ENCODE measurements at places on chromosomes 5 and 9.

GRCh38 chr9:15426019-15426418, 3.3 kb downstream of the SNAPC3 start:
- no peak for DNase-seq

DNA sequence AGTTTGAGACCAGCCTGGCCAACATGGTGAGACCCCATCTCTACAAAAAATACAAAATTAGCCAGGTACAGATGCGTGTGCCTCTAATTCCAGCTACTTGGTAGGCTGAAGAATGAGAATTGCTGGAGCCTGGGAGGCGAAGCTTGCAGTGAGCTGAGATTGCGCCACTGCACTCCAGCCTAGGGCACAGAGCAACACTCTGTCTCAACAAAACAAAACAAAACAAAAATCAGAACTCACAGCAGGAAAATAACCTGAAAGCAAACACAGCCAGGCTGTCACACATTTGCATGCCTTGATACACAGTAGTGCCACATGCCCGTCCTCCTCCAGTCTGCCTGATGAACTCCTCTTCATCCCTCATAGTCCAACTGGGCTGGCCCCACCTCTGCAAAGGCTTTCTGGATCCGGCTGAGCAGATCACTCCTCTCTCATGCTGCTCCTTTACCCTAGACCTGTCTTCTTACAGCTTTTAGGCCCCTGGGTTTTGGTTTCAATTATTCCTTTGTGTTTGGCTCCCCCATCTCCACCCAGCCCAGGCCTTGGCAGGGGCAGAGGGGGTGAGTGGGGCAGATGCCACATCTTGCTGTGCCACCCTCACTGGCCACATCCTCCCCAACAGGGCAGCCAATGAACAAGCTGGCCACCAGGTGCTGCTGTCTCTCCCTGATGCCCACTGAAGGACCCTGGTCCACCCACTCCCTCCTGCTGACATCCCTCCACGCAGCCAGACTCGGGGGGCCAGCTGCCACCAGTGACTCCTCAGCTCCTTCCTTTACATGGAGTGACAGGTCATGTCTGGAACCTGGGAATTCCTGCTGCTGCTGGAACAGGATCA, 62.0 kb upstream of the GGTA1 start:
- DNase-seq, result no peak

GRCh38 chr9:83342006-83342405, 196.2 kb downstream of the FRMD3 start:
- no peak for DNase-seq

DNA sequence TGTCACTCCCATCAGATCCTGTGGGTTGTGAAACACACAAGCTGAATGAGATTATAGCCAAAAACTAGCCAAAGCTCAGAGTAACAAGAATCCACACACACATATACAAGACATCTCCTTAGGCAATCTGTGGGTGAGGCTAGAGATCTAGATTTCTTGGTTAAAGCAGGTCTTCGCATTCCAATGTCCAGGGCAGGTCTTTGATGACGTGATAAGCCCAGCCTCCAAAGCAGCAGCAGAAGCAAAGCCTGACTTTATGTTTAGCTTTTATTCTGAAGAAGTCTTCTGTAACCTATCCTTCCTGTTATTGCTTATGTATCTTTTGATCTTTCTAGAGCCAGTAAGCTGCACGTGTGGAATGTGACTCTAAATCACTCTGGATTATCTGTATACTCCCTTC, 199.1 kb upstream of the SLC30A5 start:
- no peak for DNase-seq

- DNase-seq, result no peak
Measured at GRCh38 chr5:149829954-149830353, 99.8 kb downstream of the PPARGC1B start.

DNA sequence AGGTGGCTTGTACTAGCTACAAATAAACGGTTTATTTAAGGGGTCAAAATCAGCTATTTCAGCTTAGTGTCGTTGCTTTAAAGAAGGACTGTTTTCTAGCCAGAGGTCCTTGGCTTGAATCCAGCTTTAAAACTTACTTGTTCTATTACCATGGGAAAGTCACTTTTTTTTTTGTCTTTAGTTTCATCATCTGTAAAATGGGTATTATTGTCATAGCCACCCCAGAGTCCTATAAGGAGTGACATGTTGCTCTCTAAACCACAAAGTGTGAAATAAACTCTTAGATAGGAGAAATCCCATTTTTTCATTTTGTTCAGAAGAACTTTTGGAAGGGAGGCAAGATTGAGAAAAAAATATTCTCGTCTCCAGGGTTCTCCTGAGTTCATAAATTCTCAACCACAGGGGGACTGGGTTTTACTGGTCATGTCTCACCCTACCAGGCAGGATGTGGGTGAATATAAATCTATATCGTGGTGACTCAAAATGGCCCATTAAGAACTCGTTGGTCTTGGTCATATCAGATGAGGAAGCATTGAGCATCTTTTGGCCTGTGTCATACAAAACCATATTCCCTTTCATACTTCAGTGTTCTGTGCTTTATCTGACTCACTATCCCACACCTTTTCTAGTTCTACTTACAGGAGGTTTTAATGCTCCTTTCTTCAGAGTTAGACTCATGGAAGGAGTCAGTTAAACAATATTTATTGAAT, 202.7 kb upstream of the NR3C1 start:
- no peak for DNase-seq

DNA sequence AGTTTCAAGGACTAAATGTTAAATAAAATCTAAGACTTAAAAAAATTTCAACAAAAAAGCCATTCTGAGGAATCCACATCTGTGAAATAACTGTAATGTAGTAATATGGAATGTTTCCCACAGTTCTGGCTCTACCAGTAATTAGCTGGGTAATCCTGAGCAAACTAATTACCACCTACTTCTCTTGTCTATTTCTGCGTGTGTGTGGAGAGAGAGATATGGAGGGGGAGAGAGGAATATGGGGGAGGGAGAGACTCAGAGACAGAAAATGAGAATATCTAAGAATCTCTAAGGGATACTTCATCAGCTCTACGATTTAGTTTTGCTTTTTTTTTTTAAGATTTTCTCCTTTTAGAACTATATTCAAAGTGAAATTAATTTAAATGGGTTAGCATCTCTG, 28.0 kb downstream of the TBCA start:
- no peak for DNase-seq

DNA sequence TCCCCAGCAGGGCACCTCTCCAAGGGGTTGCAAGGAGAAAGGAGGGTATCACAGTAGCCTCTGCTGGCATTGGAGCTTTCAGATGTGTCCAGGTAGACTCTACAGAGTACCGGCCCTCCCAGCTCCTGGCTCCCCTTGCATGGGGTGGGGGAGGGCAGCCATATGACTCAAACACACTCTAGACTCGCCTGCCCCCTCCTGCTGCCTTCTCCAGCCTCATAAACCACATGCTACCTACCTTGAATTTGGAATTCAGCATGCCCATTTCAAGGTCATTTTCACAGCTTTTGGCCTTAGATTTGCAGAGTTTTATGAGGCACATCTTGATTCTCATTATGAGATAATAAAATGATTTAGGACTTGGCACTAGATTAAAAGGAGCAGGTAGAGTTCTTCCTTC, 32.8 kb upstream of the SMIM32 start:
- no peak for DNase-seq

DNA sequence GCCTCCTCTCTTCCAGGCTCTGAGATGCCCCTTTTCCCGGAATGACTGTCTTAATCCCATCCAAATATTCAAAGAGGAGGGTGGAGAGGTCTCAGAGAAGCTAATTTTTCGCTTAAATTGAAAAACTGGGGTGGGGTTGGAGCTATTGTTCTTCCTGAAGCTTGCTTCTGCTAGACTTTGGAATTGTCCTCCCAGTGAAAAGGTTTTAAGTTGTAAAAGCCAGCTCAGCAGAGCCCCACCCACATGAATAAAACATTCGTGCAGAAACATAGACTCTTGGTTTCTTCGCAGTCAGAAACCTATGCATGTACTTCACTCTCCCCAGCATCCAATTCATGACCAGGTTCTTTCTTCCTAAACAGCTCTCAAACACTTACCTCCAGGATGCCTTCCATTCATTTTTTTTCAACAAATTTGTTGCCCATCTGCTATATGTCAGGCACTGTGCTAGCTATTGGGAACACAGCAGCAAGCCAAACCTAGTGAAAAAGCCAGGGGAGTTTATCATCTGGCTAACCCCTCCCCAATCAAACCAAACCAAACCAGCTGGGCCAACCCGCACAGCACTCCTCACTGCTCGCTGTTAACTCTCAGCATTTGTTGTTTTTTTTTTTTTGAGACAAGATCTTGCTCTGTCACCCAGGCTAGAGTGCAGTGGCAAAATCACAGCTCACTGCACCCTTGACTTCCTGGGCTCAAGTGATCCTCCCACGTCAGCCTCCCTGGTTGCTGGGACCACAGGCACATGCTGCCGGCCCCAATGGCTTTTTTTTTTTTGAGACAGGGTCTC, 37.9 kb upstream of the OCLN start:
- DNase-seq, result no peak

DNA sequence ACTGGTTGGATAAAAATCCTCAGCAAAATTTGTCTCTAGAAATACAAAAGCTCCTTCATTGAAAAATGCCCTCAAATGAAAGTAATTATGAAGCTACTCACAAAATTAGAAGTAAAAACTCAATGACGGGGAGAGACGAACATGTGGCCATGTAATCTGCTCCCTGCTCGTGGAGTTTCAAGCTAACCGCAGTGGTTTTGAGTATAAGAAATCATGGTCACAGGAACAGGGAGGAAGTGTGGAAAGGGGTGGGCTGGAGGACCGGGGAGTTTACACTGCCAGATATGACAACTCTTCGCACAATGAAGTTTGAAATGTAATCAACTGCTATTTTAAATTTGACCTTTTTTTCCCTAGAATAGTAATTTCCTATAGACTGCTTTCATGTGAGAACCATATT, 765.4 kb upstream of the DMAC1 start:
- no peak for DNase-seq

DNA sequence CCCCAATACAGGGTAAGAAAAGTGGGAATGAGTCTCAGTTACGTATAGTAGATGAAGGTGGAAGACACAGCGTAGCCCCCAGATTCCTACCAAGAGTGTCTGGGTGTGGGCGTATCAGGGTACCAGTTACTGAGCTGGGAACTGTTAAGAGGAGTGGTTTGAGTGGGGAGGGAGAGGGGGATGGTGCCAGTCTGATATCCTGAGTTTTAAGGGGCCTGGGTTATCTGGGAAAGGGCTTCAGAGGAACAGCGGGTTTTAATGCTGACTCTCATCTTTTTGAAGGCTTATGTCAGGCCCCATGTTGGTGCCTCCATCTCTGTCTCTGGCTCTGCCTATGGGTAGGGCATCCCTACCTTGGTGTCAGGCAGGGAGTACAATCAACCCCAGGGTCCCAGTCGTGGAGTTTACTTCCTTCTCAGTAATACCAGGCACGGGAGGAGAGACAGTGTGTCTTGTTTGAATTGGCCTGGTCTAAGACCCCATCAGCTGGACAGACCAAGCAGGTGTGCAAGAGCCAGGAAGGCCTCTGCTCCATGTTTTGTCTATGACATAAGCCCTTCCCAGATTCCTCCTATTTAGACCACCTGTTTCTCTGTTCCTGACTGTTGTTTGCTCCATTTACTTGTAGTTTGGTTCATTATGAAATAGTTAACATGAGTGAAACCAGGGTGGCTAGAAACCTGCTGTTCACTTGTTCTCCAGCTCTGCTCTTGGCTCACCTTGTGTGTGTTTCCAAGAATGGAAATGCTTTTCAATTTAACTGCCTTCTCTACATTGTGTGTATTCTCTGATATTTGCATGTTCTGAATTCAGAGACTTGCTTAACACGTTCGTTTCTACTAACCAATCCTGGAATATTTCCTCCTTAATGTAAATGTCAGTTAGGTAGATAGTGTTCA, 125.6 kb downstream of the DAB2IP start:
- DNase-seq, result no peak

- no peak for DNase-seq
Measured at GRCh38 chr9:86387376-86387775, 33.2 kb upstream of the TUT7 start.

GRCh38 chr5:151680944-151681427, 5.7 kb downstream of the SPARC start:
- no peak for DNase-seq

DNA sequence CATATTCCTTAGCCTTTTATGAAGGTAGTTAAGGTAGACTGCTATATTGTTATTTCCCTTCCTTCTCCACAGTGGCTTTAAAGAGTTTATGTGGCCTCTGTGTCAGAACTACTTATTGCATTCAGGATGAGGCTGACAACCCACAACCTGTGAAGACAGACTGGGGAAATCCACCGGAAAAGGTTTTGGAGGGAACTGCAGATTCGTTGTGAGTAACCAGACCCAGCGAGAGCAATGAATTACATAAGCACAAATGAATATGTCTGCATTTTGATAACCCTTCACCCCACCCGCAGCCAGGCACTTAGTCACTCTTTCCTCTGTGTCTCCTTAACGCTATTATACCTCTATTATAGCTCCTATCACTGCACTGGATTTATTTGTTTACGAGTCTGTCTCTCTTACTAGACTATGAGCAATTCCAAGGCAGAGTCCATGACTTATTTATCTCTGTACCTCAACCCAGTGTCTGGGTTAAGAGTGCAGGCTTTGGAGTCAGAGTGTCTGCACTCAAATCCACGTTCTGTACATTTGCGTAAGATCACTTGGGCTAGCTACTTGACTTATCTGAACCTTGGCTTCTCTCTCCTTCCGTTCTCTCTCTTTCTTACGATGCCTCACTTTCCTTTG, 19.2 kb downstream of the KCTD16 start:
- DNase-seq, result no peak
